Stimulated activated CD8-positive, alpha-beta memory T cell treated with anti-CD3 and anti-CD28 coated beads, Interleukin-4, amount 100 ng/mL, for 1 hour (primary cell): ENCODE measurements at places on chromosomes 2 and 18.

- no peak for DNase-seq
Observed at GRCh38 chr2:178990533-178991241, 59.2 kb downstream of the CCDC141 start.

DNA sequence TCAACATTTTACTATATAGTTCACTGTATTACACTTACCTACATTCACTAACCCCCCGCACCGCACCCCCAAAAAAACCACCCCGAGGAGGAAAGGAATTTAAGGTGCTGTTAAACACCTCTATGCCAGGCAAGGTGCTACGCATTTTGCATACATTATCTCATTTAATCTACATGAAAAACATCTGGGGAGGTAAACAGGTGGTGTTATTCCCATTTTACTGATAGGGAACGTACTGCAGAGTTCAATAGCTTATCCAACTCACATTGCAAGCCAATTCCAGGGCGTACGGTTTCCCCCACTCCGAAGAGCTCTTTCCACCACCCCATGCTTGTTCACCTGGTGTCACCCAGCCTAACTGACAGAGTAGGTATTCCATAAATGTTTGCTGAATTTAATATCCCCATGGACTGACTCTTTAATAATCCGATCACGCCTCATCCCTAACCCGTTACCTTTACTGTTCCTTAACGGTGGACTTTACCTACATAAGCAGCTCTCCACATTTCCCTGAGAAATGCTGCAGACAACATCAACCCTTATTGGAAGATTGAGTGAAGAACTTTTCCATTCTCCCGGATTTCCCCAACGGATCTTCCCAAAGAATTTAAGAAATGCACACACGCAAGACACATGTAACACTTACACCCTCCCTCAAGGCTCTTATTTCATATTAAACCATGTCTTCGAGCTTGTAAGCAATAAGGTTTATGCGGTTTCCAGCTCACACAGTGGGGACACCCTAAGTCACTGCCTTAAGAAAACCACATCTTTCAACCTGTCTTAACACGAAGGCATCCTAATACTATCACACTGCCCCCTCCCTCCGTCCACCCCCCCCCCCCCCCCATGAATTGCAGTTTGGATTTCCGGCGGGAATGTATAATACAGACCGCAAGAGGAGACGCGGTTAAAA lies 1.2 kb downstream of the RAPH1 start:
- DNase-seq: no peak

GRCh38 chr2:202669841-202670240 lies 35.1 kb downstream of the FAM117B start:
- no peak for DNase-seq

- no peak for DNase-seq
Observed at GRCh38 chr18:69022426-69022825, 224.5 kb downstream of the CCDC102B start.

- no peak for DNase-seq
Observed at GRCh38 chr2:78330193-78330592, 695.3 kb upstream of the REG3G start.

DNA sequence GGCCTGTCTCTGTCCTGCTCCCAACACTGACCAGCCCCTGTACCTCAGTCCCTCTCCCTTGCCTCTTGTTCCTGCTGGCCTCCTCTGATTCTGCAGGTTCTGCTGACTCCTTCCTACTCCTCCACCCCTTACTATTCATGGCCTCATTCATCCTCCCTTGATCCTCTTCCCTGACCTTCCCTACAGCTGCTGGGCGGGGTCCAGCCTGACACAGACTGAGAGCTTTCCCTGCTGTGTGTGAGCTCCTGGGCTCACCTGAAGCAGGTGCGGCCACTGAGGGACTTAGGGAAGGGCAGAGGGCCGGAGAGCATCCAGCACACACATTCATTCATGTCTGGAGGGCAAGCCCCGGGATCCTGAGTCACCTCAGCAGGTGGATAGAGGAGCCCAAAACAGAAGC lies 185.6 kb downstream of the CTIF start:
- DNase-seq: no peak

- DNase-seq: no peak
Observed at GRCh38 chr2:107009275-107009674, 123.3 kb upstream of the ST6GAL2 start.

DNA sequence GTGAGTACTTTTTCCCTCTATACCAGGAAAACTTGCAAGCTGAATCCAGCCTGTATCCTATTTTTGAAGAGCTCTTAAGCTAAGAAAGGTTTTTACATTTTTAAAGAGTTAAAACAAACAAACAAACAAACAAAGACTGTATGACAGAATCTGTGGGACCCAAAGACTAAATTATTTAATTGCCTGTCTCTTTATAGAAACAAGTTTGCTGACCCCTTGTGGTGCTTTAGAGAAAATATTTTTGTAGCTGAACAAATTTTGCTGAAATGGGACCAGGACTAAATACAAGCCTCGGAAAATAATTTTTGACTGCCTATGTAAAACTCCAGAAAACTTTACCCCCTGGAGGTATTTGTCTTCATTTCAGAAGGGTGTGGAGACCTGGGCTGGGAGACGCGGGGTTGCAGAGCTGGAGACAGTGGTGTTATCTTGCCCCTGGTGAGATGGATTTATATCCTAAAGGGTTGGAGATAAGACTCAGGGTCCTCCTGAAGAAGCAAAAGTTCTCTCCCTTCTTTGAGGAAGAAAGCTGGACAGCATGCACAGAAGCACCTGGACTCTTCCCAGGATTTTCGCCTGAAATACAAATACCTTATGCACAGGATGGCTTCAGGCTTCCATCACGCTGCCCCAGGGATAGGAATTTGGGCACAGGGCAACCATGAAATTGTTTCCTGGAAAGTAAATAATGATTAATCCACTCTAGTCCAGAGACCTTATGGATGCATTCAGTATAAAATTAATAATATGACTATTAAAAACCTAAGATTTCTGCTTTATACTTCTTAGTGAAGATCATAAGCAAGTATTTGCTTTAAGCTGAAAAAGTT lies 54.3 kb downstream of the TMX3 start:
- DNase-seq: no peak

- DNase-seq: no peak
Observed at GRCh38 chr2:239307221-239307569, 93.6 kb downstream of the HDAC4 start.

GRCh38 chr2:38360177-38360576 lies 16.9 kb downstream of the ATL2 start:
- no peak for DNase-seq

DNA sequence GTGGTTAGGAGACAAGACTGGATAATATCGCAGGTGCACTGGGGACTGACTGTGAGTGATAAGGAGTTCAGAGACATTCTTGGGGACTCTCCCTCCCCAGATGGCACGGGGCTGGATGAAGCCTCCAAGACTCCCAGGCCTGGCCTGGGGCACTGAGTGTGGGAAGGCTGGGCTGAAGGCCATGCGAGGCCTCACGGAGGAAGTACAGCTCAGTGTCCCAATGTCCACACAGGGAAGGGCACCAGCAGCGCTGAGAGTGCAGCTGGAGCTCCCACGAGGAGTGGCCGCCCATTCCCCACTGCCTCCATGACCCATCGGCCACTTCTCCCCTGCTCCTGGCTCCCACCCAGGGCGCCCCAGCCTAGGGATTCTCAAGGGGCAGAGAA lies 6.5 kb downstream of the MFSD2B start:
- DNase-seq: no peak
